ENCODE measurements at places on chromosomes 2 and 18.

- DNase-seq = no peak
Measured at GRCh38 chr18:53906681-53907080, 317.8 kb downstream of the MBD2 start.

DNA sequence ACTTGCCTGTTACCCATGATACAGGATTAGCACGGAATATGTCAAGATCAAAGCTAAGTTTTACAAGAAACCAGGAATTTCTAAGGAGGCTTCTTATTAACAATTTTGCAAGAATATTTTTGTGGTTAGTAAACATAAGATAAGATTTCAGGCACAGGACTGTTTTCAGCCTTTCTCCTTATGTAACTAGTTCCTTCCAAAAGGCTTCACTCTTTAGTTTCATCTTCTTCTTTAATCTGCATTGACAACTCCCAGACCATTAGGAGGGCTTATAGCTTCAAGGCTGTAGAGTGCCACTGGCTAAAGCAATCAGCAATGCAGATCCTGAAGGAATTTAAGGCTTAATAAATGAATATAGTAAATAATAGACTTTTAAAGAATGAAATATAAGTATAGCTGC, 29.3 kb downstream of the SLC14A1 start:
- DNase-seq = no peak

DNA sequence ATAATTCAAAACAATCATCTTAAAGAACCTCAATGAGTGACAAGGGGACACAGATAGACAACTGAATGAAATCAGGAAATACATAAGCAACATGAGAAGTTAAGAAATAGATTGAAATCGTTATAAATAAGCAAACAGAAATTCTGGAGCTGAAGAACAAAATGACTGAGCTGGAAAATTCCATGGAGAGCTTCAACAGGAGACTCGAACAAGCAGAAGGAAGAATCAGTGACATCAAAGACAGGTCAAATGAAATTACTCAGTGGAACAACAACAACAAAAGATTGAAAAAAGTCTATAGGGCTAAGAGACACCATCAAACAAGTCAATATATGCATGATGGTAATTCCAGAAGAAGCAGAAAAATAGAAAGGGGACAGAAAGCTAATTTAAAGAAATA, 89.5 kb upstream of the ALKAL2 start:
- no peak for DNase-seq

DNA sequence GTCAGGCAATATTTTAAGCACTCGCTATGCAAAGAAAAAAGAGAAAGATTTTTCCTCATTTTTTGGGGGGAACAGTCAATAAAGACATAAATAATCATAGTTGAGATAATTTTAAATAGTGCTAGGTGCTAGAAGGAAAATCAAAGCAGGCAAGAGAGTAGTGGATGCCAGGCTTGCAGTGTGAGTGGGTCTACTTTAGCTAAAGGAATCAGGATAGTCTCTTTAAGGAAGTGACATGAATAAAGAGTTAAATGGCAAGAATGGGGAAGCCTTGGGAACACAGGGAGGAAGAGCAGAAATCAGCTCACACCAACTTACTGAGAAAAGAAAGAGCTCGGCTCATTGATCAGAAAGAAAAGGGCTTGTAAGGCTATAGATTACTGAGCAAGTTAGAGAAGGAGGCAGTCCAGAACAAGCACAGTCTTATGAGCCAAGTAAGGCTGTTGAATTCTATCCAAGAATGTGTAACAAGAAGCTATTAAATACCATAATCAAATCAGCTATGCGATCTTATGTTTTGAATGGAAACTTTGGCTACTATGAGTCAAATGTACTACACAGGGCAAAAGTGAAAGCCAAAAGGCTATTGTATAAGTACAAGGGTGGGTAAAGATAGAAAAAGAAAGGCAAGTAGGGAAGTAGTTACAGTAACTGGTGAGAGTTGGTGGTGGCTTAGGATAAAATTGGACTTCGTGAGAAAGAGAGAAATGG, 833.8 kb upstream of the PIK3C3 start:
- no peak for DNase-seq

DNA sequence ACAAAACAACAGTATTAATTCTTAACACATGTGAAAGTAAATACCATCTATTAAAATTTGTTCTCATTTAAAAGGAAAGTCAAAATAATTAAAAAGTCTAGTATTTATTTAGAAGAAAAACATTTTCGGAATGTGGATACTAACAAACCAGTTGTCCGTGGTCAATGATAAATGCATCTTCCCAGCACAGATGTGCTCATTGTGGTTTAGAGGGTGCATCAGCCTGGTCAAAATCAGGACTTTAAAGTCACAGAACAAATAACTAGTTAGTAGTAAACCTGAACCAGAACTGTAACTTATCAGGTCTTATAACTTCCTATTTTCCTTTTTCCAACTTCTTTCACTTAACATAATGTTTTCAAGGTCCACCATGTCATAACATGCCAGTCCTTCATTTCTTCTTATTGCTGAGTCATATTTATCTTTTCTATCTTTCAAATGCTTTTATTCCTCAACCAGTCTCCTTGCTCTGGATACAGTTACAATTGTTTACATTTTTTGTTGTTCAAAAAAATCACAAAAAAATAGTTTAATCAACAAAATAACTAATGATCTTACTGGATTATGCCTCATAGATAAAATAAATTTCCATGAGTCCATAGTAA, 55.8 kb downstream of the ID2 start:
- no peak for DNase-seq

GRCh38 chr18:7904529-7904928, 337.4 kb downstream of the PTPRM start:
- no peak for DNase-seq

DNA sequence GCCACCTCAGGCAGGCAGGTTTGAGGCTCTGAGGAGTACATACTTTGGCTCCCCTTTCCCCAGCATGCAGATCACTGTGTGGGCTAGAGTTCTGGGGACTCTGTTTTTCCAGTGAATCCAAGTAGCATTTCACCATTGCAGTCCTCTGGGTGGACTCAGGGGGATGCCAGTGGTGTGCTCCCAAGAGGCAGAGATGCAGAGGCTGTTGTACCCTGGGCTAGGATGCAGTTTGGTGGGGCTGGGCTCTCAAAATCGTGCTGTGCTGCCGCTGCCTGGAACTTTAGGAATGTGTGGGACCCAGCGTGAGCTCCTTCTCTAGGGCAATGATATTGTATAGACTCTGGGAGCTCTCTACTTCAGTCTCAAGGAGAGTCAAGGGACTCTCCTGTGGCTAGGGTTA, 104.9 kb downstream of the MYO3B start:
- DNase-seq = no peak

DNA sequence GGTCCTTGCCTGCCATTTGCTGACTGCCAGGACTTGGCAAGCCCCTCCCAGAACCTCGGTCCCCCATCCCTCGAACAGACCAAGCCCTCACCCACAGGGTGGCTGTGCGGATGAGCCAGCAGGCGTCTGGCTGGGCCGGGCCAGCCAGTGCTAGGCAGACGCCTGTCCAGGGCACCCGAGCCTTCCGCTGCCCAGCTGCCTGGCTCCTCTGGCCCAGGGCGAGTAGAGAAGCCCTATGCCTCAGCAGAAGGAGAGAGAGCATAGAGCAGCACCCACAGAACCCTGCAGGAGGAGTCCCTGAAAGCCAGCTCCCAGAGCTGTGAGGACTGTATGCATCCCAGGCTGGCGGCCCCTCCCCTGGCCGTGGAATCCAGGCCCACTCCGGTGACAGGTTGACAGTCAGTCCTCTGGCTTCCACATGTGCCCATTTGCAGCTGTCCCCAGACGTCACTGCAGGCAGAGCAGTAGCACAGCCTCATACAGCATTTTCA, 62.1 kb upstream of the GLI2 start:
- no peak for DNase-seq

DNA sequence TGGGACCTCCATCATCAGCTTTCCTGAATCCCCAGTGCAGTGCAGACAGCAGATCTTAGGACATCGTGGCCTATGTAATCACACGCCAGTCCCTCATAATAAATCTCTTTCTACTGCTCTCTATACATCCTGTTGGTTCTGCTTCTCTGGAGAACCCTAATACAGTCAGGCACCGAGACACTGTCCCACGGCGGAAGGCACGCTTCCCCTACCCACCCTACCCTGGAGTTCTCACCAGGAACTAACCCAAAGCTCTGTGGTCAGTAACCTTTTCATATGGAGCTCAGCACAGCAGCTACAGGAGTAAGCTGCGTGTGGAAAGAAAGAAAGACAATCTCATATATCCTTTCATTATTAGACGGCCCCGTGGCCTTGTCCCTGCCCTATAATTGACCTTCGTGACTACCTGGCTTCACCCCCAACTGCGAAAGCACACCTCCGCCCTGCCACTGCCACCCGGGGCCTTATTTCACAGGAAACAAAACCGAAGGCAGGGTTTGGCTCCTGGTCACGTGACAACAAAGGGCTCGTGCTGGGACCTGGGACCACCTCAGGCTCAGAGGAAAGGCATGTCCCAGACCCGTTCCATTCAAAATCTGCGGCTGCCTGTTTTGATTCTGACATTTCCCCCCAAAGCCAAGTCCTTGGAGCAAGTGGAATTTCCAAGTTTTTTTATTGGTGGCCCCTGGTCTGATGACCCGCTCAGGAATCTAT, 99.7 kb upstream of the ODC1 start:
- no peak for DNase-seq

Measured in epithelial cell of proximal tubule (primary cell).